Activated CD4-positive, CD25-positive, alpha-beta regulatory T cell (primary cell): ENCODE measurements at places on chromosomes 12 and 14.

- DNase-seq = no peak
Measured at GRCh38 chr12:104631867-104632266, 175.1 kb downstream of the CHST11 start.

GRCh38 chr14:97757491-97757890, 960.3 kb downstream of the VRK1 start:
- DNase-seq = no peak

GRCh38 chr12:56163533-56164344, 5.6 kb downstream of the MYL6 start:
- DNase-seq = no peak

- no peak for DNase-seq
Measured at GRCh38 chr14:75628816-75629215, 31.9 kb downstream of the ERG28 start.

DNA sequence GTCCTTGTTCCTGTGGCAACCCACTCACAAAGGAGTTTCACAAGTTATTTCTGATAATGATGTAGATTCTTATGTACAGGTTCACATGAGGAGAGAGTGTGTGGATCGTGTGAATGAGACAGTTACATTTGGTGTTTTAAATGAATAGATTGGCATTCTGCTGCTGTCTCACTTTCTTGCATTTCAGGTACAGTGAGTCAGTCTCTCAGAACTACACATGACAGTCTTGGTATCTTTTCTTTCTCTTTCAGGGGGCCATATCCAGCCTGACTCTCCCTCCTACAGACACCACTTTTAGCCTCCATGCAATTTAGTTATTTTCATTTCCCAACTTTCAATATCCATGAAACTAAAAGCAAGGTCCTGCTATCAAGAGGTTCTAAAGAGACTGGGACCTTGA, 19.9 kb upstream of the TMTC2 start:
- no peak for DNase-seq

DNA sequence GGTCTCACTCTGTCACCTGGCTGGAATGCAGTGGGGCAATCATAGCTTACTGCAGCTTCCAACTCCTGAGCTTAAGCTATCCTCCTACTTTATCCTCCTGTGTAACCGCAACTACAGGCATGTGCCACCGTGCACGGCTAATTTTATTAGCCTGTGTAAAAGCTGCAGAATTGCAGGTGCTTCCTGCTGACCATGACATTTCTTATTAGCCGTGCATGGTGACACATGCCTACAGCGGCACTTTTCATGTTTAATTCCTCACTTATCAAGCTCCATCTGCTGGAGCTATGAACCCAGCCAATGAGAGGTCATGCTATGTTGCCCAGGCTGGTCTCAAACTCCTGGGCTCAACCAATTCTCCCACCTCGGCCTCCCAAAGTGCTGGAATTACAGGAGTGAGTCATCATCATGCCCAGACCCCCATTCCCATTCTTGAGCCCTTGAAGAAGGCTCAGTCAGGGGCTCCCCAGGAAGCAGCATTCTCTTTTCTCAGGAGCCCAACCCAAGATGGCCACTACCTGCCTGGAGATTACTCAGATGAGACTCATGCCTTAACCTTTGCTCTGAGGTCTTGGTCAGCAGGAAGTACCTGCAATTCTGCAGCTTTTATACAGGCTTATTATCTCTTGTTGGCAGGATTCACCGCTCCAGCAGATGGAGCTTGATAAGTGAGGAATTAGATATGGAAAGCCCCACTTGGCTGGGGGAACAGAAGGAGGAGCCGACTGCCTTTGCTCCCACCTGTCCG, 503.2 kb downstream of the MED13L start:
- DNase-seq = no peak

DNA sequence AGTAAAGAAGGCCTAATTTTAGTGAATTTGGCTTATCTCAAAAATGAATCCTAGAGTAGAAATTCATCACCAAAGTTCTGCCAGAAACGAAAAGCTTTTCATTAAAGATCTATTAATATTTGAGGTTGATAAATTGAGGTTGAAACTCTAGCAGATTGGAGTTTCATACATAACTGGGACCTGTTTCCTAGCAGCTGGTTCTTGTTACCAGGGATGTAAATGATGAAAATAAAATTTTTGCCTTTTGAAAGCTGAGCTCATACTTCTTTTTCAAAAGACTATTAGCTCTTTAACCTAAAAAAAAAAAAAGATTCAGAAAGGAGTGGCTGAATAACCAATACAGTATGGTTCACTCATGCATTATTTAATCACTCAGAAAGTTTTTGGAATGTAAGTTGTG, 98.3 kb downstream of the PTGER2 start:
- DNase-seq = no peak

GRCh38 chr12:64618953-64619590, 8.8 kb downstream of the RASSF3 start:
- DNase-seq = no peak

- DNase-seq = no peak
Measured at GRCh38 chr14:66056926-66057552, 429.1 kb upstream of the CCDC196 start.
